ENCODE measurements at places on chromosomes 4 and X.
A peak's percentile ranks its signal among the peaks of the same experiment; 100 is the strongest.

DNA sequence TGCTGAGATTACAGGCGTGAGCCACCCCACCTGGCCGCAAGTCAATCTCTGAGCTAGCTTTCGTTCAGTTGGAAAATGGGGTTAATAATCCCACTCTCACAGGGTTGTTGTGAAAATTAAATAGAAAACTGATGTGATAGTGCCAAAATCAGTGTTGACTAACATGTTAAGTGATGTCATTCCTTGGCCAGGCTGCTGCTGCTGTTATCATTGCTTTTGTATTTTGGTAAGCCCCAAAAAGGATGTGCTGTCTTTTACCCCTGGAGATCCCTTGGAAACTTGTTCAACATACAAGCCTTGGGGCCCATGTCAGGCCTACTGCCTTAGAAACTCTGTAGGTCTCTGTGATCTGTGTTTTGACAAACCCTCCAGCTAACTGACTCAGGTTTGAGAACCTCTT is 106.3 kb downstream of the AFF1 start:
- no peak for DNase-seq

DNA sequence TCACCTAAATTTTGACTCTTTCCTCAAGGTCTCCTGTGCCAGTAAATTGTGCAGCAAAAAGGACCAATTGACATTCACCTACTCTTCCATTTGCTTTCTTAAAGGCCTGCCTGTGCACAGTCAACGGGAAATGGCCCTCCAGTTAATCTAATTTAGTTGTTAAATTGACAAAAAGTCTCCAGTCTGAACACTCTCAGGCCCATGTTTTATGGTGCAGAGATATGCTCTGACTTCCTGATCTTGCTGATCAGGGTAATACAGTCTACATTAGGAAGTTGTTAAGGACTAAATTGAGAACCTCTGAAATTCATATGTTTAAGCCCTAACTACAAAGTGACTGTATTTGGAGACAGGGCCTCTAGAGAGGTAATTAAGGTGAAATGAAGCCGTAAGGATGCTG is 133.6 kb upstream of the IL15 start:
- no peak for DNase-seq

GRCh38 chr4:180925805-180926204 is 1317.4 kb upstream of the TENM3 start:
- no peak for DNase-seq

GRCh38 chr4:181745933-181746625 is 497.1 kb upstream of the TENM3 start:
- no peak for DNase-seq

- no peak for DNase-seq
These were observed 1.5 kb upstream of the PARM1 start for GRCh38 chr4:74931376-74931775.

DNA sequence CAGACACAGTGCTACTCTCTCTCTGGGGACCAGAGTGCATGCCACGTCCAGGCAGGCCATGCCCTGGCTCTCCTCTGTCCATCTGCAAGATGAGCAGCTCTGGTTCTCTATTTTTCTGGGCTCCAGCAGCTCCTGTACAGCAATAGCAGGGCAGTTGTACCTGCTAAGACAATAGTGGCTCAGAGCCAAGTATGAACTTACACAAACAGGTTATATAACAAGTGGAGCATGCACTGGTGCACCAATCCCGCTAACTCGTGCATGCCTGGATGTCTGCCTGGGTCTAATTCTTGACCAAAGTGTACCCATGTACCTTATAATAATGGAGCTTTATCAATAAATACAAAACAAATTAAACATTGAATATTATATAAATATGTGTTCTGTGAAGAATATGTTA is 392.3 kb downstream of the CENPC start:
- DNase-seq = peak; percentile 4

Measured in DMS79 (cell line).